ENCODE measurements at places on chromosomes 16 and 17.

GRCh38 chr16:50724306-50724705 lies 17.6 kb upstream of the CYLD start:
- DNase-seq: no peak

GRCh38 chr17:4318186-4318585 lies 48.3 kb downstream of the UBE2G1 start:
- no peak for DNase-seq

- peak; percentile 3 for DNase-seq
Measured at GRCh38 chr16:73011926-73012325, 36.0 kb downstream of the ZFHX3 start.

DNA sequence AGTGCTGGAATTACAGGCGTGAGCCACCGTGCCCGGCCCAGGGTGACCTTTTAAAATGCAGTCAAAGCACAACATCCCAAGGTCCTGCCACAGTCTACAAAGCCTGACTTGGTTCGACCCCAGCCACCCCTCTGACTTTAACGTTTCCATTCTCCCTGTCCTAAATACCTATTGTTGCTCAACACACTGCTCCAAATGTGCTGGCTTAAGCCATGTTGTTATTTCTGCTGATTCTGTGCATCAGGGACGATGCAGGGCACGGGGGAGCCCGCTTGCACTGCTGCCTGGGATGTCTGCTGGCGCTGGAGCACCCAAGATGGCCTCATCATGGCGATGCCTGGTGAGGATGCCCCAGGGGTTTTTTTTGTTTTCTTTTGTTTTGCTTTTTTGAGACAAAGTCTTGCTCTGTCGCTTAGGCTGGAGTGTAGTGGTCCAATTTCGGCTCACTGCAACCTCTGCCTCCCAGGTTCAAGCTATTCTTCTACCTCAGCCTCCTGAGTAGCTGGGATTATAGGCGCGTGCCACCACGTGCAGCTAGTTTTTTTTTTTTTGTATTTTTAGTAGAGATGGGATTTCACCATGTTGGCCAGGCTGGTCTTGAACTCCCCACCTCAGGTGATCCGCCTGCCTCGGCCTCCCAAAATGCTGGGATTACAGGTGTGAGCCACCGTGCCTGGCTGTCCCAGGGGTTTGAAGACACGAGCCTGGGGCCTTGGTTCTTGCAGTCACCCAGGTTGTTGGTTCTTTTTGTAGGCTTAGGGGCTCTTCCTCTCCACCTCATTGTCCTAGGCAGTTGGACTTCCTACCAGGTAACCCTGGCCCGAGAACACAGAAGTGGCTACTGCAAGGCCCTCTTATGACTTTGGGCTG lies 22.9 kb downstream of the TMC7 start:
- DNase-seq: no peak

DNA sequence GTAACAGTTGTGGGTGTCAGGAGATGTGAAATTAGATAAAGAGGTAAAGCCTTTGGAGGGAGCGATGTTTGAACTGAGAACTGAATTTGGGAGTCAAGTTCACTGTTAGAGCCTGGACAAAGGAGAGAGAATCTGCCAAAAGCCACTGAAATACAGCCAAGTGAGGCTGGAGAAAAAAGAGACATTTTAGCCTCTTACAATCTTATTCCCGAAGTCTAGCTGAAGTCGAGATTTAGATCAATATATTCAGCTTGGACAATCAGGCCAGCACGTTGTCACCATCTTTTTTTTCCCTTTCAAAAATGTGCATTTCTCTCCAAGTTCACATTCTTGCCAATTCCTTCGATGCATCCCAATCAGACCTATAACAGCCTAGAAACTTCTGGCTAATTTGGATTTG lies 312.2 kb downstream of the RBFOX1 start:
- DNase-seq: no peak

DNA sequence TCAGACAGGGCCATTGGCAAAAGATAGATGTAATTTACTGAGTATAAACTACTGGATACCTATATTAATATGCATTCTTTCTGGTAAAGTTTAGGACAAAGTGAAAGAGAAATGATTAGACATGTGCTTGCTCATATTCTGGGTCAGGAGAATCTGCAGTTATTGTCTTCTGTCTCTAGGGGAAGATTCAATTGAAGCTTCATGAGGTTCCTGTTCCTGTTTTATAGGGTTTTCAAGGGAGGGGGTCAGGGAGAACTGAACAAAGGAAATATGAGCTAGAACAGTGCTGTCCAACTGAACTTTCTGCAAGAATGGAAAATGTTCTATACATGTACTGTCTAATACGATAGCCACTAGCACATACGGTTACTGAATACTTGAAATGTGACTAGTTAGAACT lies 59.3 kb upstream of the CORO6 start:
- no peak for DNase-seq

- DNase-seq: no peak
Measured at GRCh38 chr16:84928679-84929420, 82.5 kb downstream of the ZDHHC7 start.

GRCh38 chr17:58232707-58233156 lies 5.7 kb upstream of the LPO start:
- no peak for DNase-seq

- no peak for DNase-seq
Measured at GRCh38 chr17:75271955-75272847, 1.2 kb upstream of the MIF4GD start.

DNA sequence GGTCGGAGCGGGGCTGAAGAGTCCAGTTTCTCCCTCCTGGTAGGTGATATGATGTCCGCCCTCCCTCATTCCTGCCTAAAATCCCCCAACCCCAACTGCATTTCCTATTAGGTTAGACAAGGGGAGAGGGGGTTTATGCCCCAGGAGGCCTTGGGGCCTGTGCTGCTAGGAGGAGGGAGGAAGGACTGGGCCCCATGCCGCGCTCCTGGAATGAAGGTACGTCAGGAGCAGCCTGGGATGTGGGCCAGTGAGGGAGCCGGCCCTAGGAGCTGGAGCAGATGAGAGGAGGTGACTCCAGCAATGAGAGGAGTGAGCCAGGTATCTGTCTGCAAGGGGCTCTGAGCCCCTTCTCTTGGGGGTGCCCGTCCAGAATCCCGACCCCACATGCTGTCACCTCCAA lies 46.9 kb upstream of the CDC42EP4 start:
- no peak for DNase-seq

GRCh38 chr16:78538919-78539318 lies 439.5 kb downstream of the WWOX start:
- DNase-seq: no peak

- DNase-seq: no peak
Measured at GRCh38 chr16:66134875-66135274, 231.6 kb upstream of the CDH5 start.

DNA sequence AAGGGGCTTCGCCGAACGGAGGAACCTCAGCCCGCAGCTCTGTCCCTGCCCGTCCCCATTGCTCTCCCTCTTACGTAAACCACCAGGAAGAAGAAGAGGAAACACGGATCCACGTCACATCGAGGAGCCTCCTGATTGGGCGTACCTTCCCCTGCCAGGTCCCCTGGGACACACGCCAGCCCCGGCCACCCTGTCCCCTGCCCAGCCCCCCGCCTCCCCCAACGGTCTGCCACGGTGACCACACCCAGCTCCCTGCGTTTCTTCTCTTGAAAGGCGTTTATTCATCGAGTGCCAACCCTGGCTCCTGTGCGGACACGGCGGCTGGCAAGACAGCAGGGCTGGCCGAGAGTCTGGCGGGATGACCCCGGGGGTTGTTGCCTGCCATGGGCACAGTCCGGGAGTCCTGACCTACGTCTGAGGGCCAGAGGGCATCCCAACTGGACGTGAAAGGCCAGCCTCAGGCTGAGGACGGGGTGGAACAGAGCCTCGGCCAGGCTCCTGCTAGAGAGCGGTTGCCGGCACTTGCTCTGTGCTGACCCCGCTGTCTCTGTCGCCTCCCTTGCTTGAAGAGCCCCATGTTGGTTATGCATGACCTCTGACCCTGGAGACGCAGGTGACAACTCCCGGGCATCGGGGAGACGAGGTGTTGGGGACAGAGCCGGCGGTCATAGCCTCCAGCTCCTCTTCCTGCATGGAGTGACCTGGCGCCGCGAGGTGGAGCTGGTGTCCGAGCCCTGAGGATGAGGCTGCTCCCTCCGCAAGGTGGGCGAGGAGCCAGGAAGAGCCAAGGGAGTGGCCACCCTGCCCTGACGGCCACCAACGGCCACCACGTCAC lies 40.5 kb upstream of the ACSF3 start:
- peak; percentile 70 for DNase-seq

DNA sequence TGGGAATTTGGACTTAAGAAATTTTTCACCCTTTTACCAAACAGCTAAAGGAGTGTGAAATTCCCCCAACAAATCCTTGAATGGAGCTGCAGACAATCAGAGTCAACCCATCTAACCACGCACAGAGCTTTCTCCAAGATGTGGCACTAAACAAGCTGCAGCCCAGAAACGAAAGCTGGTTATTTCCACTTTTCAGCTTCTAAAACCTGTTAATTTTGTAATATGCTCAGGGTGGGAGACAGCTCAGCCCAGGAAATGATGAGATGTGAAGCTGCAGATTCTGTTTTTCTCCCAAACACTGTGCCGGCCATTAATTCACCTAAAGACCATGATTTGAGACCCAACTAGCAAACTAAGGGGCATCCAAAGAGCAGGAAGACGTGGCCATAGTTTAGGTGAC lies 33.2 kb upstream of the ABR start:
- DNase-seq: no peak

GRCh38 chr16:26493751-26494150 lies 573.0 kb upstream of the C16orf82 start:
- DNase-seq: no peak

GRCh38 chr16:48168075-48168474 lies 12.3 kb upstream of the ABCC12 start:
- DNase-seq: no peak

GRCh38 chr16:87945351-87946042 lies 5.7 kb upstream of the BANP start:
- DNase-seq: peak; percentile 74

DNA sequence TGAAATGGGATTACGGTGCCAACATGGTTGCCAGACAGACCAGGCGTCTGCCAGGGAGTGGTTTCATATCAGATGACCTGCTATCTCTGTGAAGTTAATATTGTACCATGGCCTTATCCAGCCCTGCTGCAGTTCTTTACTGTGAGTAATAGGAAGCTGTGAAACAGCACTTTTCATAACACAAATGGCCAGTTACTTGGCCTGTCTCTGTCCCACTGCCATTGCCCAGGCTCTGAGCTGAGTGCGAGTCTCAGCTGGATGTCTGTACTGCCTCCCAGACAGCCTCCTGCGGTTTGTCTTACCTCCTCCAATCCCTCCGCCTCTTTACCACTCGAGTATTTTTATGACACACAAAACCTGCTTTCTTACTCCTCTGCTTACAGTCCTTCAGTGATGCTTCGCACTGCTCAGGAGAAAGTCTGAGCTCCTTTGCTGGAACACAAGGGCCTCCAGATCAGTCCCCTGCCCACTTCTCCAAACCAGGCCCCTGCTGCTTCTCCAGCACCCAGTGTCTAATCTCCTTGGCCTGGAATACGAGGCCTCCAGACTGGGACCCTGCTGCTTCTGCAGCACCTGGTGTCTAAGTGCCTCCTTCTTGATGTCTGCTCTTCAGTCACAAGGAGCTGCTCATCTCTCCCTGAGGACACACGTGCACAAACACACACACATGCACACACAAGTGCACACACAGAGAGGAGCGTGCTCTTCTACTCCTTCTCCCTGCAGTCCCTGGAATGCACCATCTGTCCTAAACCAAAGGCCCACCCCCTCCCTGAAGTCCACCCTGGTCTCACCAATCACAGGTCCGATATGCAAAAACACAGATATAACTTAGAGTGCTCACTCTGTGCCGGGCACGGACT lies 17.1 kb upstream of the RHOT1 start:
- DNase-seq: peak; percentile 4

GRCh38 chr16:11076259-11077018 lies 132.1 kb downstream of the CLEC16A start:
- DNase-seq: no peak

GRCh38 chr16:85138825-85139627 lies 26.8 kb upstream of the CIBAR2 start:
- no peak for DNase-seq

DNA sequence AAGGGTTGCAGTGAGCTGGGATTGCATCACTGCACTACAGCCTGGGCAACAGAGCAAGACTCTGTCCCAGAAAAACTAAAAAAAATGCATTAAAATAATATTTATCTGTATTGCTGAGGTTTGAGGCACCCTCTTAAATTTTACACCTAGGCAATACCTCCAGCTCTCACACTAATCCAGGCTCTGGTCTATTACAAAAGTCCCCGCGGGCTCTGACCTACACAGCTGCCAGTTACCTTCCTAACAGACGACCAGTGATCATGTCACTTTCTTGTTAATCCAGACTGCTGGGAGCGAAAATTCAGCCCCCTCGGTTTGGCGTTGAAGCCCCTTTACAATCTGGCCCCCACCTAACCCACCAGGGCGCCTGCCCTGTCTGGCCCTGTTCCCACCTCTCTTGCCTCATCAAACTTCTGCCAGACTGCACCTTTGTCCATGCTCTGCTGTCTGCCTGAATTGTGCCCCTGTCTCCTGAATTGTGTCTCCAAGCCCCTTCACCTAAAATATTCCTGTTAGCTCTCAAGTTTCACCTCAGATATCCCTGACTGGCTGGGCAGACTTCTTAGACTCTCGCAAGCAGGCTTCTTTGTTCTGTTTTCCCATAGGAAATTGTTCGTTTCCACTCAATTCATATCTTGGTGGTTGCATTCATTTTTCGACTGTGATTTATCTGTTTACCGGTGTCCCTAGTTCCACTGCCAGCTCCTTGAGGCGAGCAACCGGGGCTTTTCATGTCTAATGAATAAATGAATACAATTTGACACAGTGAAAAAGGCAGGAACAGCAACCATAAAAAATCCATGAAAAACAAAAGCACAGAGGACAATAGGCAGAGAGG lies 65.9 kb downstream of the PITPNC1 start:
- no peak for DNase-seq

DNA sequence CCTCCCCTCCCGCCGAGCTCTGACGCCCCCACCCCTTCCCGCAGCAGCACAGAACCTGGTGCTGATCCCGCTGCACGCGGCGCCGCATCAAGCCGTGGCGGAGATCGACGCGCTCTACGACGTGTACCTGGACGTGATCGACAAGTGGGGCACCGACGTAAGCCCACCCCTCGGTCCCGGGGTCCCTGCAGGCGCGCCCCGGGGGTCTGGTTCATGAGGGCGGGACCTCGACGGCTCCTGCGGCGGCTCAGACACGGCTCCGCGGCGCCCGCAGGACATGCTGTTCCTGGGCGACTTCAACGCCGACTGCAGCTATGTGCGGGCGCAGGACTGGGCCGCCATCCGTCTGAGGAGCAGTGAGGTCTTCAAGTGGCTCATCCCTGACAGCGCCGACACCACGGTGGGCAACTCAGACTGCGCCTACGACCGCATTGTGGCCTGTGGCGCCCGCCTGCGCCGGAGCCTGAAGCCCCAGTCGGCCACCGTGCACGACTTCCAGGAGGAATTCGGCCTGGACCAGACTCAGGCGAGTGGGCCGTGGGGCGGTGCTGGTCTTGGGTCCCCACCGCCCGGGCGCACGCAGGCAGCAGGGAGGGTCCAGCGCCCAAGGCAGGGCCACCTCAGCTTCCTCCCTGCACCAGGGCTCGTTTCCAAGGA lies 1.4 kb downstream of the DNASE1L2 start:
- no peak for DNase-seq

- DNase-seq: peak; percentile 44
Measured at GRCh38 chr17:39231591-39232551, 6.1 kb upstream of the STAC2 start.

GRCh38 chr16:21701271-21701670 lies 37.5 kb downstream of the OTOA start:
- DNase-seq: no peak

Measured in DMS79 treated with DMSO at 0.1 percent for 48 hours (cell line).